ENCODE measurements at places on chromosomes 4 and X. TPM values are rescaled to one million over a fixed set of nuclear protein-coding genes. Genes with fewer than 3 reads are reported as not detected.
A peak's percentile ranks its signal among the peaks of the same experiment; 100 is the strongest.

The CORIN gene
- 4.4 TPM for total RNA-seq

The NWD2 gene
- total RNA-seq = not detected

The L1CAM gene
- total RNA-seq = 2.9 TPM

The TBC1D9 gene
- 46.5 TPM for total RNA-seq

The TRIM60 gene
- total RNA-seq = not detected

GRCh38 chr4:23455456-23456158, 434.2 kb downstream of the PPARGC1A start:
- H3K4me3 ChIP-seq = no peak overlapping the region
- no peak for DNase-seq
- H3K4me1 ChIP-seq = peaks cover 23% of the 10 kb centered on the region
- no peaks in the 10 kb centered on the region for H3K27me3 ChIP-seq
- H3K27ac ChIP-seq = no peak overlapping the region
- no peaks in the 10 kb centered on the region for H3K36me3 ChIP-seq

- DNase-seq = no peak
- peak overlapping the region; percentile 75 for H3K4me3 ChIP-seq
- peak overlapping the region; percentile 92 for H3K27ac ChIP-seq
- H3K27me3 ChIP-seq = no peaks in the 10 kb centered on the region
- H3K4me1 ChIP-seq = peaks cover 26% of the 10 kb centered on the region
These were observed 1.1 kb upstream of the ATP11C start for GRCh38 chrX:139933904-139934303.

- DNase-seq = no peak
- H3K27ac ChIP-seq = peak overlapping the region; percentile 55
- peaks cover 2% of the 10 kb centered on the region for H3K36me3 ChIP-seq
- H3K4me3 ChIP-seq = no peak overlapping the region
- H3K4me1 ChIP-seq = peaks cover 23% of the 10 kb centered on the region
These were observed 8.5 kb downstream of the HTT start for GRCh38 chr4:3082925-3083515.

GRCh38 chr4:11438647-11439046, 10.0 kb upstream of the HS3ST1 start:
- H3K36me3 ChIP-seq = no peaks in the 10 kb centered on the region
- no peaks in the 10 kb centered on the region for H3K4me1 ChIP-seq
- DNase-seq = no peak
- no peak overlapping the region for H3K4me3 ChIP-seq
- H3K27ac ChIP-seq = no peak overlapping the region
- peaks cover 6% of the 10 kb centered on the region for H3K27me3 ChIP-seq

DNA sequence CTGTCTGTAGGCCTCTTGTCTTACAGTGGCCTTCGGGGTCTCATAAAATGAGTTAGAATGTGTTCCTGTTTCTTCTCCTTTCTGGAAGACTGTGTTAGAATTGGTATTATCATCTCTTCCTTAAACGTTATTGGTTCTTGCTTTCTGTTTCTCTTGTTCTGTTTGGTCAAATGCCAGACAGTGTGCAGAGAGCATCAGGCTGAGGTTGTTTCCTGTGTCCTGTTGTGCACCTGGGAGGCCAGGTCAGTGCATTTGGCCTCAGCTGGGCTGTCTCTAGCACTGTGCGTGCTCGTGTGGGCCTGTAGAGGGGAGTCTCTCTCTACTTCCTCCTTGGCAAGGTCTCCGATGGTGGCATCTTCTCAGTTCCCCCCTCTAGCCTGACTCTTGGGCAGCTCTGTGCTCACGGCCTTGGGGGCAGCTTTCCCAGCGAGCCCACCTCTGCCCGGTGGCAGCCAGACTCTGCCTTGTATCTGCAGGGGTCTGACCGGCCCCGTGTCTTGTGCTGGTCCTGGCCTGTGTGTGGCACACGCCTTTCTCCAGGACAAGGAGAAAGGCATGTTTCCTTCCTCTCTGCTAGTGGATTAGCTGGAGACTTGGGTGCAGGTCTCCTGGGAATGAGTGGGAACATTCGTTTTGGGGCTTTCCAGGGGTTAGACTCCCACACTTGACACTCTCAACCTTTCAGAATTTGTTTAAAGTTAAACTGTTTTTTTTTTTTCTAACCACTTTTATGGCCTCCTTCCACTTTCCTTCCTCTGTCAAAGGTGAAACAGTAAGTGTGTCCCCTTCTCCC, 62.3 kb downstream of the FAM193A start:
- DNase-seq = no peak
- no peak overlapping the region for H3K4me3 ChIP-seq
- H3K27ac ChIP-seq = peak overlapping the region; percentile 72
- H3K27me3 ChIP-seq = no peaks in the 10 kb centered on the region

DNA sequence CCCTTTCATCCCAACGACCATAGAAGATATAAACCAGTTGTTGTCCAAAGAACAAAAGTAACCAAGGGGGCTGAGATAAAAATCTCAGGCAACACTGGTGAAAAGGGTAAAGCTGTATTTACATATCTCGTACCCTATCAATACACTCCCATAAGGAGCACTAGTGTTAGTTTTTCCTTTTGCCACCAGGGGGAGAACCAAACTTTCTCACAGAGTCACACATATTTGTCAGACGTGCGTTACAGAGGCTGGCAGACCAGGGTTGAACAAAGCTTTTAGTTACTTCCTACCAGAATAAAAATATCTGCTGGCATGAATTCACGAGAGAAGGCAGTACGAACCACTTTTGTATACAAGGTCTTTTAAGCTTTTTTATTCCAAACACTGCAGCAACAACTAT, 88.3 kb downstream of the AMELX start:
- no peak overlapping the region for H3K4me3 ChIP-seq
- no peaks in the 10 kb centered on the region for H3K36me3 ChIP-seq
- peak overlapping the region; percentile 13 for H3K27ac ChIP-seq
- no peak for DNase-seq

DNA sequence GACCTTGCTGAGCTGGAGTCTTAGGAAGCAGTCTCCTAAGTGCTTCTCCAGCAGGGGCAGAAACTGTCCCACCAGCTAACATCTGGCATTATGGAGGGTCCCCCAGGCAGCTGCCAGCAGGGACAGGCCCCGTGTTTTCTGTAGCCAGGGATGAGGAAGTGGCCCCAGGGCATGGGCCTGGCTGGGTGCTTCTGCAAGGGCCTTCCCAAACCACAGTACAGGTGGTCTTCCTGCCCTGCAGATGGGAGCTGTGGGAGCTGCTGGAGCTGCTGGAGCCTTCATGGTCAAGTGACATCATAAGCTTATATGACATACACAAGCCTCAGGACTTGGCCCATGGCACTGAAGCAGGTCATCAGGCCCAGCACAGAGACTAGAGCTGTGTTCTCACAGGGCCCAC, 5.0 kb upstream of the MSANTD1 start:
- no peak for DNase-seq
- H3K4me1 ChIP-seq = no peaks in the 10 kb centered on the region
- H3K27ac ChIP-seq = no peak overlapping the region
- no peak overlapping the region for H3K4me3 ChIP-seq
- peaks cover 12% of the 10 kb centered on the region for H3K36me3 ChIP-seq
- H3K27me3 ChIP-seq = no peaks in the 10 kb centered on the region

DNA sequence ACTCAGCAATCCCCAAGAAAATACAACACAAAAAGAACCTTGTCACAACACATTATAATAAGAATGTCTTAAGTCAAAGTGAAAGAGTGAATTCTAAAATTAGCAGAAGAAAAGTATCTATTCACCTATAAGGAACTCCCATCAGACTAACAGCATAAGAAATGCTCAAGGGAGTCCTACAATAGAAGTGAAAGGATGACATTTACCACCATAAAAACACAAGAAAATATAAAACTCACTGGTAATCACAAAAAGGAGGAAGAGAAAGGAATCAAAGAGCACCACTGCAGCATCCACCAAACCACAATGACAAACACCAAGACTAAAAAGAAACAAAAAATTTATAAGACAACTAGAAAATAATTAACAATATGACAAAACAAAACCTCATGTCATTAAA, 257.0 kb upstream of the AGTR2 start:
- H3K36me3 ChIP-seq = peaks cover 2% of the 10 kb centered on the region
- H3K27ac ChIP-seq = no peak overlapping the region
- H3K4me1 ChIP-seq = no peaks in the 10 kb centered on the region
- no peaks in the 10 kb centered on the region for H3K27me3 ChIP-seq
- no peak for DNase-seq

DNA sequence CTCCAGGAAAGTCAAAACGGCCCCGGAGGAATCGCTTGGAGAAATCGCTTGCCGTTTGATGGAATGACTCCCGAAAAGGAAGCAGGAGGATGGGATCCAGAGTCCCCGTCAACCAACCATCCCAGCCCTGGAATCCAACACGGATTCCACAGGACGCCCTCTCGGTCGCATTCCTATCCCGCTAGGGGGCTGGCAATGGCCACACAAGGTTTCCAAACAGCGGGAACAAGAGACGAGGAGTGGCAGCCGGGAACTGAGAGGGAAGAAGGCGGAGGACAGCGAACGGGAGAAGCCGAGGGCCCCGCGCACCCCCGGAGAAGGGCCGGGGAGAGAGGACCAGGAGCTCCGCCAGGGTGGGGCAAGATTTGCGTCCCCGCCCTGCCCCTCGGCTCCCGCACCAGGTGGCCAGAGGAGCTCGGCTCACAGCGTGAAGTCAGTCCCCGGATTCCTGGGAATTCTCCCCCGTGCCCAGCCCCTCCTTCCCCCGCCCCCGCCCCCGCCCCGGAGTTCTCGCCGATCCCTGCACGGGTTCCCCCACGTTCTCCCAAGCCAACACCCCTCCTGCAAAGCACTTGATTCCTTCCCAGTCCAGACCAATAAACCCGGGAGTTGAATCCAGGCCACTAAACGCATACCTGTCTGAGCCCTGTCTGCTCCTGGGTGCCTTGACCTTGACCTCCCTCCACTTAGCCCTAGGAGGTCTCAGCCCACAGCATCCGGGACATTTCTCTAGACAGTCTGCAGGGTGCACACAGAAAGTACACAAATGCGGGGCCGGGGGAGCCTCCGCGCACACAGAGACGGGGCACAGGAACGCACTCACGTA, 1.4 kb downstream of the PDZD4 start:
- peak overlapping the region; percentile 75 for H3K27ac ChIP-seq
- H3K4me1 ChIP-seq = peaks cover 7% of the 10 kb centered on the region
- no peaks in the 10 kb centered on the region for H3K27me3 ChIP-seq
- no peaks in the 10 kb centered on the region for H3K36me3 ChIP-seq

DNA sequence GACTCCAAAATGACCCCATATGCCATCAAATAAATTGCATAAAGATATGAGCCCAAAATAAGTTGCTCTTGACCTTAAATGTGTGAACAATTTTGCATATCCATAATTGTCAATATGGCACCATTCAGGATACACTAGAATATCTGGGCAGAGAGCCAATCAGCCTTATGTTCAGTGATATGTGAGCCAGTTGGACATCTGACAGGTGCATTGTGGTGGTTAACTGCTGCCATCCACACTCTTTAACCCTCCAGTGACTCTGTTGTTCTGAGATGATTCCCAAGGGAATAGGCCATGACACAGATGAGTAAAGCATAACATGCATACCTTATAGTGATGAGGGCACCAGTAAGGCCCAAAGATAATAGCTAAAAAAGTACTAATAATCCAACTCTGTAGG, 500.1 kb downstream of the PCDH18 start:
- H3K4me3 ChIP-seq = no peak overlapping the region
- DNase-seq = no peak
- no peaks in the 10 kb centered on the region for H3K36me3 ChIP-seq
- no peaks in the 10 kb centered on the region for H3K4me1 ChIP-seq
- no peak overlapping the region for H3K27ac ChIP-seq
- no peaks in the 10 kb centered on the region for H3K27me3 ChIP-seq

DNA sequence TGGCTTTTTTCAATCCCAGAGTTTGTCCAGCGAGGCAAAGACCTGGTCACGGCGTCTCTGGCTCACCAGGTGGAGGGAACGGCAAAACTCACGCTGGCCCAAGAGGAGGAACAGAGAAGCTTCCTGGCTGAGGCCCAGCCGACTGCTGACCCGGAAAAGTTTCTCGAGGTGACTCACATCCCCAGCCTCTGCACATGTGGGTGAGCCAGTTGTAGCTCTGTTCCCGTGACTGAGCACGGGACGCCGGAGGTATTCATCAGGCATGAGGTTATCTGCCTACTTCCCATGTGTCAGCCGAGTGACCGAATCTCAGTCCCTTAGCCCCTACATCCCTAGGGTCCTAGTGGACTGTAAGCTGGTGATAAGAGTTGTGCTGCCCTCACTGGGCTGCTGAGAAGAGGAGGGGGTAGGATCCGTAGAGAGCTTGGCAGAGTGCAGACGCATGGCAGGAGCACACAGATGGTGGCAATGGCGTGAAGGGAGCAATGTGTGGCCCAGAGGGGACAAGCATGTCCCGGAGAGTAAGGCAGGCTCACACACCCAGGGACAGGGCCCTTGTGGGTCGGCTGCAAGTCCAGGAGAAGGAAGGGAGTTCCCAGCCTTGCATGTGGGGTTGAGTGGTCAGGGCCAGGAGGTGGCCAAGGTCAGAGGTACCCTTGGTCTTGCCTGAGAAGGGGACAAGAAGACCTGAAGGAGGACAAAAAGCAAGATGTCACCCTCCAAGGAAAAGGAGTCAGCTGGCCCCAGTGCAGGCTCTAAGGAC, 42.9 kb downstream of the EVC start:
- no peak overlapping the region for H3K4me3 ChIP-seq
- peaks cover 56% of the 10 kb centered on the region for H3K4me1 ChIP-seq
- DNase-seq = no peak
- no peaks in the 10 kb centered on the region for H3K27me3 ChIP-seq
- peaks cover 42% of the 10 kb centered on the region for H3K36me3 ChIP-seq

- no peaks in the 10 kb centered on the region for H3K27me3 ChIP-seq
- no peak overlapping the region for H3K4me3 ChIP-seq
- DNase-seq = no peak
These were observed 194.9 kb downstream of the ADAMTS3 start for GRCh38 chr4:72374159-72374558.

- no peak for DNase-seq
- no peaks in the 10 kb centered on the region for H3K27me3 ChIP-seq
- no peaks in the 10 kb centered on the region for H3K4me1 ChIP-seq
- no peaks in the 10 kb centered on the region for H3K36me3 ChIP-seq
- no peak overlapping the region for H3K4me3 ChIP-seq
- no peak overlapping the region for H3K27ac ChIP-seq
These were observed 26.9 kb upstream of the PASD1 start for GRCh38 chrX:151536571-151536970.

DNA sequence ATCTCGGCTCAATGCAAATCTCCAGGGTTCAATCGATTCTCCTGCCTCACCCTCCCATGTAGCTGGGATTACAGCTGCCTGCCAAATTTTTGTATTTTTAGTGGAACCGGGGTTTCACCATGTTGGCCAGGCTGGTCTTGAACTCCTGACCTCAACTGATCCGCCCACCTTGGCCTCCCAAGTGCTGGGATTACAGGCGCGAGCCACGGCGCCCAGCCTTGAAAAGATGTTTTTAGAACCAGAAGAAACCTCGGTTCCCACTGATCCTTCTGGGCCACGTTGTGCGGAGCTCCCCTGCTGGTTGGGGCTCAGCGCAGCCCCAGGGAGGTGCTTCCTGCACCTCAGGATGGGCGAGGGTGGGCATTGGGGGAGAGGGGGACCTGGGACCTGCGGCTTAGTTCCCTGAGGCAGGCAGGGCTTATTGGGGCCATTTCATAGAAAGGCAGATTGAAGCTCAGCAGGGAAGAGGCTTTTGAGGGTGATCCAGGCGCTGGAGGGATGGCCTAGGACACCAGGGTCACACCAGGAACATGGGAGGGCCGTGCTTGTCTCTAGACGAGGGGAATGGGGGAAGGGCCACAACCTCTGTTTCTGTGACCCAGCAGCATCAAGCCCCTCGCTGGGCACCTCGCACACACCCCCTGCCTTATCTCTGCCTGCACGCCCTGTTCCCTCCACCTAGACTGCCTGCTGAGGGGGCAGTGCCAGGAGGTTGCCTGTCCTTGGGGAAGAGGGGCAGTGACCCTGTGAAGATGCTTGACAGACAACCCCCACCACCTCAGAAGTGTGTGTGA, 6.3 kb upstream of the ADD1 start:
- H3K4me1 ChIP-seq = peaks cover 14% of the 10 kb centered on the region
- peak overlapping the region; percentile 73 for H3K27ac ChIP-seq
- H3K27me3 ChIP-seq = no peaks in the 10 kb centered on the region
- peaks cover 10% of the 10 kb centered on the region for H3K36me3 ChIP-seq
- H3K4me3 ChIP-seq = no peak overlapping the region

Data from chondrocyte (in vitro differentiated cells).